ENCODE measurements at places on chromosomes 11 and 22.

DNA sequence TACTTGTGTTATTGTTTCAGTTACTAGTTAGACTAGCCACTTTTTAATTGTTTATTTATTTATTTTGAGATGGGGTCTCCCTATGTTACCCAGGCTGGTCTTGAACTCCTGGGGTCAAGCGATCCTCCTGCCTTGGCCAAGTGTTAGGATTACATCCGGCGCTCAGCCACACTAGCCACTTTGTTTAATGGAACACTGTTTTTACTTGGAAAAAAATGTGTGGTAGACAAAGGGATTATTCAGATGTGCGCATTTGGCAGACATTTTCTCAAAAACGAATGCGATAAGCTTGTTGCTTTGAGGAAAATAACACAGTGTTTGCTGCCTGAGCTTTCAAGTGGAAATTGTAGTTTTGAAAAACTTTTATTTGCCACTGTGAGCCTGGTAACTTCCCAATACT lies 51.0 kb downstream of the CTNND1 start:
- no peak for DNase-seq

- DNase-seq, result no peak
Observed at GRCh38 chr11:83628622-83629355, 342.6 kb upstream of the CCDC90B start.

DNA sequence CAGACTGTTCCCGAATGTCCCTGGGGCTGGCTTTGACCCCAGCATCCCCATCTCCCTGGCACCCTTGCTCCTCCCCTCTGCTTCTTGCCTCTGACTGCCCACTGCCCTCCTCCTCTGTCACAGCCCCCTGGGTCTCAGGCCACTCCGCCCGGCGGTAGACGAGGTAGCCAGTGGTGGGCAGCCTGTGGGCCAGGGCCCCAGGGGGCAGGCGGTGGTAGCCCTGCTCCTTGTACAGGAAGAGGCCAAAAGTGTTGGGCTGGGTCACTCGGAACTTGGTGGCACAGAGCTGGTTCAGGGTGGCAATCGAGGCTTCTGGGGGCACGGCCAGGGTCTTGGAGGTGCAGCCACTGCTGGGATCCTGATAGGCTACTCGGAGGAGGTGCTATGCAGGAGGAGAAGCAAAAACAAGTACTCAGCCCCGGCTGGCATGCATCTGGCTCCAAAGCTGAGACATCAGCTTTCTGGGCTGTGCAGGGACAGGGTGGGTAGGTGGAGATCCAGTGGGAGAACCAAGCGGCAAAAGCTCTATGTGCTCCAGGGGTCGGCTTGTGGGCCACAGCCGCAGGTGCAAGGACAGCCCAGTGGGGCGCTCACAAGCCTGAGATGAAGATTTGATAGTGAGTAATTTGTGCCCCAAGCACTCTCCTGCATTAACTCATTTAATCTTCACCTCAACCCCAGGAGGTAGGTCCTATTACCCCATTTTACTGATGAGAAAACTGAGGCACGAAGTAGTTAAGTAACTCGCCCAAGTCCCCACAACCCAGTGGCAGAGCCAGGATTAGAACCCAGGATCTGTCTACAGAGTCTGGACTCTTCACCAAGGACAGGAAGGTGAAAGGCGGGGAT lies 3.6 kb downstream of the RIN1 start:
- DNase-seq, result no peak

DNA sequence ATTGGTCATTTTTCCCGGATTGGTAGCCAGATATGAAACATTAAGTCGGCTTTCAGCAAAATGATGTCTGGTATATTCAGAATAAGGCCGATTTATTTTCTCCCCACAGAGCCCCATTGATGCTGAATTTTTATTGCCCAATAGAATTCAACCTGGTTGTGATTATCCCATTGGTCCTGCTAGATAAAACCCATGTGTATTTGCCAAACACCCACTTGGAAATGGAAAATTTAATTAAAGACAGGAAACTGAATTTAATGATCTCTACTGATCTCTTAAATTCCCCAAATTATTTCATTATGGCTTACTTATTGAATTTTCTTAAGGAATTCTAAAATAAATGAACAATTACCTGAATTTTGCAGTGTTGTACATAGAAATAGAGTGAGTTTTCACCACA lies 609.8 kb downstream of the NTM start:
- DNase-seq, result no peak

GRCh38 chr11:95592471-95592870 lies 197.1 kb downstream of the FAM76B start:
- no peak for DNase-seq

All from CD4-positive, alpha-beta T cell treated with Interferon alpha-2 for 1 hour (primary cell).